Immature natural killer cell (primary cell): ENCODE measurements at places on chromosomes 2 and 18. TPM values are rescaled to one million over a fixed set of nuclear protein-coding genes. Genes with fewer than 3 reads are reported as not detected.

The AFG3L2 gene
- polyA plus RNA-seq: 28.5 TPM

The D2HGDH gene
- 2.9 TPM for polyA plus RNA-seq

The SAG gene
- polyA plus RNA-seq: not detected

The BBS5 gene
- not detected for polyA plus RNA-seq

The C1D gene
- polyA plus RNA-seq: 32.2 TPM

The ESPNL gene
- polyA plus RNA-seq: not detected

The EHD3 gene
- polyA plus RNA-seq: 3.7 TPM

The PPP1R7 gene
- 138 TPM for polyA plus RNA-seq

The C18orf54 gene
- not detected for polyA plus RNA-seq

The VIL1 gene
- polyA plus RNA-seq: not detected

The WIPF1 gene
- polyA plus RNA-seq: 252 TPM

The TEX44 gene
- polyA plus RNA-seq: not detected

The FOXI3 gene
- not detected for polyA plus RNA-seq

The CCDC74B gene
- not detected for polyA plus RNA-seq

The SOX11 gene
- not detected for polyA plus RNA-seq

The COL4A3 gene
- not detected for polyA plus RNA-seq

The METAP1D gene
- 2.2 TPM for polyA plus RNA-seq

The IL18RAP gene
- 58.1 TPM for polyA plus RNA-seq

The LBX2 gene
- polyA plus RNA-seq: not detected

The MMADHC gene
- polyA plus RNA-seq: 97.5 TPM

The NR4A2 gene
- polyA plus RNA-seq: 21.0 TPM

The FAM117B gene
- polyA plus RNA-seq: 3.3 TPM

The LHCGR gene
- polyA plus RNA-seq: not detected

The MYOM1 gene
- 0.72 TPM for polyA plus RNA-seq

The CYP26B1 gene
- not detected for polyA plus RNA-seq

The SLC5A7 gene
- polyA plus RNA-seq: not detected

The ABCG8 gene
- polyA plus RNA-seq: not detected

The SIX3 gene
- polyA plus RNA-seq: not detected

The CSRNP3 gene
- not detected for polyA plus RNA-seq

The CCDC141 gene
- not detected for polyA plus RNA-seq

The GCKR gene
- not detected for polyA plus RNA-seq
